AG20443 (cell line): ENCODE measurements at places on chromosomes 2 and 18.

DNA sequence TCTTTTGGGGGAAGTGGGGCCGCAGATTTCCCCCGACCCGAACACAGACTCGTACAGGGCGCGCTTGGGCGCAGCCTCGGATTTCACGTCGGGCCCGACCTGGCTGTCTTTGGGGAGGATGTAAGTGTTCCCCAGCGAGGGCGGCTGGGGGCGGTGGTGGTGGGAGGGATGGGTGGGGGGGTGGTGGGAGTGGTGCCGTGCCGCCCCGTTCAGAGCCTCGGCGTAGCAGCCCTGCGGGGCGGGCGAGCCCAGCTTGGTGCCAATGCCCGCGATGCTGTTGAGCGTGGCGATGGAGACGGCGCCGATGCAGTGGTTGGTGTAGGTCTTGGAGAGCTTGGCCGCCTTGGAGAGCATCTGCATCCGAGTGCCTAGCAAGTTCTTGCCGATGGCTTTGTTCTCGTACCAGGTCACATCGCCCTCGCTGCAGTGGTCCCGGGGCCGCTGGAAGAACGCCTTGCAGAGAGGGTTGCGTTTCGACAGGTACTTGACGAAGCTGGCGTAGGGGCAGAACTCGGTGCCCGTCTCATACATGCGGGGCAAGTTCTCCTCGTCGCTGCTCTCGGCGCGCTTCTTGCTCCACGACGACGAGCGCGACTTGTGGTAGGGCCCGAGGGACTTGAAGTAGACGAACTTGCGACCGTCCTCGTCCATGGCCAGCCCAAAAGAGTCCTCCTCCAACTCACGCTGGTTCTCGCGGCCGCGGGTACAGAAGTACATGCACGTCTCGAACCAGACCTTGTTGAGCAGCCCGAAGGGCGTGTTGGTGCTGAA, 1.3 kb downstream of the KCTD1 start:
- DNase-seq = no peak

- peak; percentile 70 for DNase-seq
These were observed 199.8 kb downstream of the CLIP4 start for GRCh38 chr2:29314816-29315571.

- DNase-seq = no peak
These were observed 503.6 kb downstream of the SPAG16 start for GRCh38 chr2:213787869-213788268.

GRCh38 chr18:50167966-50168365, 27.0 kb downstream of the MYO5B start:
- DNase-seq = no peak
